ENCODE measurements at places on chromosomes 6 and 20. TPM values are rescaled to one million over a fixed set of nuclear protein-coding genes. Genes with fewer than 3 reads are reported as not detected.

Gene TTK
- total RNA-seq = 4.8 TPM

Gene METTL24
- total RNA-seq = not detected

Gene C6orf132
- under 0.01 TPM for total RNA-seq

Gene LRRC73
- total RNA-seq = under 0.01 TPM

Gene FANCE
- total RNA-seq = 10.3 TPM

Gene MDC1
- total RNA-seq = 4.9 TPM

Gene BAK1
- 22.7 TPM for total RNA-seq

Gene ABCC10
- 15.7 TPM for total RNA-seq

Gene MKKS
- 4.2 TPM for total RNA-seq

Gene TMEM244
- total RNA-seq = not detected

Gene OOEP
- total RNA-seq = 0.13 TPM

Gene DPPA5
- total RNA-seq = not detected

Gene SMPDL3A
- 5.3 TPM for total RNA-seq

Gene ATP6V1G2
- total RNA-seq = 0.13 TPM

Gene LINC00237
- under 0.01 TPM for total RNA-seq

Gene EYS
- 0.13 TPM for total RNA-seq

Gene PTK6
- under 0.01 TPM for total RNA-seq

Gene KCNK16
- not detected for total RNA-seq

Gene APCDD1L
- not detected for total RNA-seq

Gene ANKRD60
- not detected for total RNA-seq

Gene CENPB
- total RNA-seq = 77.4 TPM

Gene RTEL1
- 6.1 TPM for total RNA-seq

Gene PMEPA1
- total RNA-seq = 0.51 TPM

Gene NRN1
- total RNA-seq = 28.1 TPM

Gene RIPOR2
- 0.13 TPM for total RNA-seq

Gene SRC
- total RNA-seq = 4.7 TPM

Gene RAET1L
- not detected for total RNA-seq

Gene OPN5
- total RNA-seq = not detected

Gene OTOR
- not detected for total RNA-seq

Gene BCAS4
- 1.5 TPM for total RNA-seq

Gene FAM162B
- 6.2 TPM for total RNA-seq

Gene RIPOR3
- total RNA-seq = 0.13 TPM

Gene MPC1
- 15.8 TPM for total RNA-seq

Gene THBD
- total RNA-seq = 7.7 TPM

Gene SYNDIG1
- total RNA-seq = not detected

Gene POPDC3
- 0.39 TPM for total RNA-seq

Gene ARHGAP18
- total RNA-seq = 67.1 TPM

Gene SIRPA
- total RNA-seq = 28.0 TPM

Gene PGM3
- 77.8 TPM for total RNA-seq

Gene OLIG3
- not detected for total RNA-seq

Gene RAD21L1
- not detected for total RNA-seq

Gene SAYSD1
- total RNA-seq = 8.0 TPM

Gene TP53TG5
- total RNA-seq = not detected

Gene FAM217A
- not detected for total RNA-seq

Gene NOP56
- total RNA-seq = 104 TPM

Gene MEI4
- not detected for total RNA-seq

Gene HCRTR2
- total RNA-seq = not detected

Gene BPI
- total RNA-seq = not detected

Gene PHACTR3
- 3.2 TPM for total RNA-seq

Gene FAM83D
- total RNA-seq = 22.3 TPM

Gene GSTA1
- not detected for total RNA-seq

Gene SMIM8
- total RNA-seq = 2.5 TPM

Gene HLA-DPB1
- 10.9 TPM for total RNA-seq

Data from dermis microvascular lymphatic vessel endothelial cell (primary cell).